ENCODE measurements at places on chromosomes 13 and 19. TPM values are rescaled to one million over a fixed set of nuclear protein-coding genes. Genes with fewer than 3 reads are reported as not detected.

STARD13 gene
- 41.0 TPM for total RNA-seq

FCGBP gene
- total RNA-seq = 0.42 TPM

RASGRP4 gene
- total RNA-seq = not detected

DNA sequence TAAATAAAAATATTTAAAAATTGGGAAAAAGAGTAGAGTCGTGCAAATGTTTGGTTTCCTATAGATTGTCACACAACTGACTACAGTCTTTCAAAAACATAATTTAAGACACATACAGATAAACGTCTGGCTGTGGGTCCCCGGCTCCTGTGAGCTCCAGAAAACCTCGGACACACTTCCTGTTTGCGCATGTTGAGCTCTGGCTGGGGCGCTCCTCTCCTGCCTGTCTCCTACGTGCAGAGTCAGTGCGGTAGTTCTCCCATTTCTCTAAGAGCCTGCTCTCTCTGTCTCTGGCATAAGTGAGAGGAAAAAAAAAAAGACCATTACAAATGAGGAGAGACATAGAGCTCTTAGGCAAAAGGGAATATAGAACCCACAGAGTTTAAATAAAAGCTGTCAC is 128.2 kb upstream of the OBI1 start:
- DNase-seq = no peak
- no peaks in the 10 kb centered on the region for H3K36me3 ChIP-seq
- H3K4me1 ChIP-seq = no peaks in the 10 kb centered on the region
- peaks cover 11% of the 10 kb centered on the region for H3K27me3 ChIP-seq
- no peak overlapping the region for H3K4me3 ChIP-seq
- H3K27ac ChIP-seq = no peak overlapping the region

GRCh38 chr19:16660763-16661479 is at the start of gene TMEM38A:
TMEM38A (plus strand) TSS chr19:16661139; CDS start chr19:16661218, 79 bp downstream.
- DNase-seq = no peak
- H3K27me3 ChIP-seq = no peaks in the 10 kb centered on the region
- H3K4me3 ChIP-seq = peak within 1 kb of the TSS; percentile 96
- peak within 1 kb of the TSS; percentile 98 for H3K27ac ChIP-seq
- peaks cover 32% of the 10 kb centered on the region for H3K4me1 ChIP-seq

DNA sequence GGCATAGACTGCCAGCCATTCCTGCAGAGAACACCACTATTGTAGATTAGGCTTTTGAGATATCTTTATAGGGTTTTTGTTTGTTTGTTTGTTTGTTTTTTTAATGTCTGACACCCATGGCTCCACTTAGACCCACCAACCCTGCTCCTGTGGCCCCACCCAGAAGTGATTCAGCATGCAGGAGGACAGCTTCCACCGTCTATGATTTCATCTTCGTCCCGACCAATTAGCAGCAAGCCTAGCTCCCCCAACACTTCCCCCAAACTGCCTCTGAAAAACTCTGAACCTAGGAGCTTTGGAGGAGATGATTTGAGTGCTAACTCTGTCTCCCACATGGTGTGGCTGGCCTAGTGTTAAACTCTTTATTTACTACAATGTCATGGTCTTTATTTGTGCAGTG is 108.3 kb upstream of the RXFP2 start:
- H3K27me3 ChIP-seq = no peaks in the 10 kb centered on the region
- H3K27ac ChIP-seq = no peak overlapping the region
- no peak for DNase-seq
- H3K36me3 ChIP-seq = peaks cover 4% of the 10 kb centered on the region
- H3K4me1 ChIP-seq = peaks cover 28% of the 10 kb centered on the region

DNA sequence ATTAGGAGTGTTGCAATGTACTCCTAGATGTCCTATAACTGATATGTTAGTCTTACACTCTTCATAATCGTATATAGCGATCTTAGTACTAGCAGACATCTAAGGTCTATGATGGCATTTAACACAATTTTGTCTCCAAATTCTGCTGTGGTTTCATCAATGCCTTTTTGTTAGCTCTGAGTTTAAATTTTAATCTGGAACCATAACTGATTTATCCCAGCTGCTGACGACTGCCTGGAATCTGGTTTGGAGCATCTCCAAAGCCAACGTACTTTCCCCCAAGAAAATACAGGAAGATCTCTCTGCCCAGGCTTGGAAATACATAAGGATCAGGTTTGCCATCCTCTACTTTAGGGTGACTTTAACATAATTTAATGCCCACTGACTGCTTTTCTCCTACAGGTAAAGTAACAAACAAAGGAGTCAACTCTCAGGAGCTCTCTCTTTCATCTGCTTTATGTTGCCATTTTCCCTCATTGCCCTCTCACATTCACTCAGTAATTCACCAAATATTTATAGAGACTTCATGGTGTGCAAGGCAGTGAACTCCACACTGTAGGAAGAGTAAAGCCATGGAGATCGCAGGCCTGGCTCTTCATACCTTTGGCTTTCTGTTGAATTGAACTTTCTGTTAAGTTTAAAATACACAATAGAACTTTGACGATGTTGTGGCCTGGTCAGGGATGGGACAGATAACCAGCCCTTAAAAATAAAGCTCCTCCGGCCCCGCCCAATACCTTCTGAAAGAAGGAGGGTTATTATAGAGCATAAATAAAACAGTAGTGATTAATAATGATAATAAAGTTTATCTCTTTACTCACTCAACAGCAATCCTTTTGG is 23.3 kb upstream of the SPART start:
- H3K4me1 ChIP-seq = peaks cover 19% of the 10 kb centered on the region
- no peak overlapping the region for H3K4me3 ChIP-seq
- H3K36me3 ChIP-seq = peaks cover 11% of the 10 kb centered on the region
- H3K27me3 ChIP-seq = no peaks in the 10 kb centered on the region
- peak overlapping the region; percentile 29 for H3K27ac ChIP-seq

DNA sequence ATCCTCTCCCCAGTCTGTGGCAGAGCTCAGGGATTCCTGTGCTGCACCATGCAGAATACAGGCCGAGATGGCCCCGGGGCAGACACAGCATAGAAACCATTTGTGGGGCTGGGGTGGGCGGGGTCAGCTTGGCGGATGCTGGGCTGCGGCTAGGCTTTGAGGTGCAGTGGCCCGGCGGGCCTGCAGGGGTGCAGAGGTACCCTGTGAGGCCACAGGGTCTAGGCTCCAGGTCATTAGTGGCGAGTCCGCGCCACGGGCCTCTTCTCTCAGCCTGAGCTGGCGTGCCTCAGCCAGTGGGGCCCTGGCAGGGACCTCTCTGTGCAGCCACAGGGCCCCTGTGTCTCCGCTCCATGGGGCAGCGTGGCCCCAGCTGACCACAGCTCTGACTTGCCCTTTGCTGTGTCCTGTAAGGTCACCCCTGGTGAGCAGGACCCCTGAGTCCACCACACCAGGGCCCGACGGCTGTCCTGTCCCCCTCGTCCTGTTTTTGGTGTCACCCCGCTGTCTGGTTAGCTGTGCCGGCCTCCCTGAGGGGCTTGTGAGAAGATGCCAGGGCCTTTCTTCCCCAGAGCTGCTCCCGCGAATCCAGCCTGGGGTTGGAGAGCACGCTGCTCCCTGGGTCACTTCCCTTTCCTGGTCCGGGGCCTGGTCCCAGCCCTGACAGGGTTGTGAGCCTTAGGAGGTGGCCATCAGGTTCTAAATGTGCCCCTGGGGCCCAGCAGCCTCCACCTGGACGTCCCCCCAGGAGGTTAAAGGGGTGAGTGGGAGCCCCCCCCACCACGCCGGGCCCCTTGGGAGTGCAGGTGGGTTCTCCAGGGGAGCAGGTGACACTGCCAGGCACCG is 12.1 kb downstream of the KDM4B start:
- H3K27me3 ChIP-seq = no peaks in the 10 kb centered on the region
- no peak for DNase-seq
- peak overlapping the region; percentile 51 for H3K27ac ChIP-seq
- H3K4me3 ChIP-seq = no peak overlapping the region
